ENCODE measurements at places on chromosomes 5 and 9.

DNA sequence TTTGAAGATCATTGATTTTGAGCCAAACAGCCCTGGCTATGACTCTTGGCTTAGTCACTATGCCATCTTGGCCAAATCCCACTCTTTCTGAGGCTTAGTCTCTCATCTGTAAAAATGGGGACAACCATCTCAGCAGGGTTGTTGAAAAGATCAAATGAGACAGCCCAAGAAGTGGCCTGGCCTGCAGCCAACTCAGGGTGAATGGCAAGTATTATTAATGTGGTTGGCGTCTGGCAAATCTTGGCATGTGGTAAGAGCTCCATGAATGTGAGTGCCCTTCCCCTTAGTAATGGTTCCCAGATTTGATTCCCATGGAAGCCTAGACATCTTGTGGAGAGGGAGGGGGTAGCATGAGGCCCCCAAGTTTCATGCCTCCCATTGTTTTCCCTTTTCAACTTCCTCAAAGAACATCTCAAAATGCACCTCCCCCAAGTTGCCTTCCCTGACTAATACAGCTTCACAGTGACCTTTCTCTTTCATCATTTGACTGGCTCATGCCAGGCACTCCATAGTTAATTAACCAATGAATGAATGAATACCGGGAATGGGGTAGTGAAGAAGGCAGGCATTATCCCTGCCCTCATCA, 11.8 kb upstream of the TGFBI start:
- DNase-seq: peak; percentile 77

- peak; percentile 8 for DNase-seq
These were observed 132.6 kb upstream of the PDE4D start for GRCh38 chr5:60026161-60026560.

- DNase-seq: peak; percentile 47
These were observed 309.6 kb downstream of the EPB41L4A start for GRCh38 chr5:112109331-112110007.

GRCh38 chr9:3290231-3290840, 235.5 kb downstream of the RFX3 start:
- no peak for DNase-seq

- peak; percentile 19 for DNase-seq
These were observed 141.3 kb upstream of the ZNF366 start for GRCh38 chr5:72648480-72648879.

- no peak for DNase-seq
These were observed 123.1 kb downstream of the ADCY2 start for GRCh38 chr5:7518947-7519560.

DNA sequence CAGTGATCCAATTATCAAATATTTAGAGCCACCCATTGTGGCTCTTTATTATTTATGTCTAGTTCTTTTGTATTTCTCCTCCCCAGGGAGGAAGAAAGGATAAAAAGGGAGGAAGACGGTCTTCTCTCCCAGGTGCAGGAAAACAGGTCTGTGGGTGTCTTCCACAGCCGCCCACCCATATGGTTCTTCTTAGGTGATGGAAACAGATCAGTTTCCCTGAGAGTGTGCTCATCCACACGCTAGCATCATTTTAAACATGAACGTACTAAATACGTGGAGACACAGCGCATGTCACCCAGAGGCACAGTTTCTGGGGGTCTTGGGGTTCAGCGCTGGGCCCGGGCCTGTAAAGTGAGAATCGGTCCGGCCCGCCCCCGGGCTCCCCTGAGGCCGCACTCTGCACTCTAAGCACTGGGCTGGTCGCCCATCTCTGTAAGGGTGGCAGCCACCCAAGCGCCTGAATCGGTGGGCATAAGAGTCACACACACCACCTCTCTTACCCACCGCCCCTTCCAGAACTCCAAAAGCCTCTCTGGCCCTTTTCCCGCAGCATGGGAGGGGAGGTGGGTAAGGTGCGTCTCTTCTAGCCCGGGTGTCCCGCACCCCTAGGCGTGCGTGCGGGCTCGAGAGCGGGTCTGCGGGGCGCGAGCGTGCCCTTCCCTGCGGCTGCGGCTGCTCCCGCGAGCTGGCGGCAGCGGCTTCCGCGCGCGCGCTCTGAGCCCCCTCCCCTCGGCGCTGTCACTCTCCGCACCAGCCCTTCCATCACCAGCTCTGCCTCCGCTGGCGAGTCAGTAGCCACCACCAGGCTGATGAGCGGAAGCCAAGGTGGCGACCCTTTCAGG, 1.3 kb downstream of the PTCH1 start:
- DNase-seq: no peak

DNA sequence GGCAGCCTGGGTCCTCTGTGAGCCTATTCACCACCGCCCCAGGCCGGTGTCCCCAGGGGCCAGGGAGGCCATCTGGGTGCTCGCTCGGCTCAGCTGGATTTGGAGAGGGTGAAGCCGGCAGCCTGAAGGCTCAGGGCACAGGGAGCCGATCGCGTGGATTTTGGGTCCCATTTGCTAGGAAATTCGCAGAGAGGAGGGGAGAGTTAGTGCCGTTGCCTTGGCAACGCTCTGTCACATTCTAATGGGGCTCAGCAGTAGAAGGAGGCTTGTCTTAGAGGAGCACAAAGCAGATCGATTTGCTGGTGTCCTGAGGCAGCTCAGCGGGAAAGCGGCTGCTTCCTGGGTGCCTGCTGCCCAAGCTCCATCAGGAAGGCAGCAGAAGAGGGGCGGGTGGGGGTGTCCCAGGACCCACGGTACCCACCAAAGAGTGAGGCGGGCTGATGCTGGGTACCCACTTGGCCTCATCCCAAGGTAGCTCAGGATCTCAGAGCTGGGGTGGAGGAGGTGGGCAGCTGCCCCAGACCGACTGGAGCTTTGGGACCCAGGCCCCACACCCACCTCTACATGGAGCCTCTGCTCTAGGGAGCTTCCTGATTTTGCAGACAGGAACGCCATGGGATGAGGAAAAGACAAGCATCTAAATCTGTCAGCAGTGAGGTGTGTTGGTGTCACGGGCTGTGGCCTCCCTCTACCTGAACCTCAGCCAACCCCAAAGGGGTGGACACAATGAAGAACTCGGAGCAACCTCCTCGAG, 17.1 kb upstream of the OLFM1 start:
- DNase-seq: no peak

- DNase-seq: no peak
These were observed 82.1 kb downstream of the GIN1 start for GRCh38 chr5:103037673-103038455.

GRCh38 chr9:103798620-103799019, 295.5 kb upstream of the SMC2 start:
- no peak for DNase-seq

DNA sequence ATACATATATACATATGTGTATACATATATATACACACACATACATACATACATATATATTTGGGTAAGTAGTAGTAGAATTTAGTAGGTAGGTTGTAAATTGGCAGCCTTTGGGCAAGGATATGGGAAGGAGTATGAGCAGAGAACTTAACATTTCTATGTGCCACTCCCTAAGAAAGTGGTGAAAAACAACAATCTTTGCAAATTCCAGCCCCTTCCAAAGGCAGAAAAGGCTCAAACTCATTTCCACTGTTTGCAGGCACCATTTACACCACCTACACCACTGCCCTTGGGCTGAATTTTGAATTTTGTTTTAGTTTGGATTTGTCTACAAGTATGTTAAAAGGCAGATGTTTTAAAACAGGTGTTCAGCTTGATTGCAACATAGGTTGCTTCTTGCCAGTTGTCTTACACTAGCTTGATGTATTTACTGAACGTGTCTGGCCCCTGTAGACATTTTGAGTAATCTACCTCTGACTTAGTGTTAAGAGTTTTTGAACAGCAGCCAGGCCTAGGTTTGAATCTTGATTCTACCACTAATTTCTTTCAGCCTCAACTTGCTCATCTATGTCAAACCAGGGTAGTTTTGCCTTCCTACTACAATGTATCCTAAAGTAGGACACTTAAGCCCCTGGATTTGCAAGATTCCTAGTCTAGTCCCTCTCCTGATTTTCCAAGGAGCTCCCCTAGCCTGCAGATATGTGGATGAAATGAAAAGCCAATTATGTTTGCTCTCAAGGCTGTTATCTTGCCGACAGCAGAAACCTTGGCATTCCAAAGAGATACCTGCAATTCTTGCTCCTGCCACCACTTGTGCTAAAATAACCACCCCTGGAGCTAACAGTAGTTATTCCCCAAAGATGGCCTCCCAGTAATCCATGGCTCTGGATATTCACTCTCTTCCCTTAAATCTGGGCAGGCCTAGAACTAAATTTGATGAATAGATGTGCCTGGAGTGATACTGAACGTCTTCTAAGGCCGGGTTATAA, 156.2 kb upstream of the SLC44A1 start:
- DNase-seq: no peak

GRCh38 chr9:97373331-97373730, 38.6 kb upstream of the TDRD7 start:
- DNase-seq: no peak

DNA sequence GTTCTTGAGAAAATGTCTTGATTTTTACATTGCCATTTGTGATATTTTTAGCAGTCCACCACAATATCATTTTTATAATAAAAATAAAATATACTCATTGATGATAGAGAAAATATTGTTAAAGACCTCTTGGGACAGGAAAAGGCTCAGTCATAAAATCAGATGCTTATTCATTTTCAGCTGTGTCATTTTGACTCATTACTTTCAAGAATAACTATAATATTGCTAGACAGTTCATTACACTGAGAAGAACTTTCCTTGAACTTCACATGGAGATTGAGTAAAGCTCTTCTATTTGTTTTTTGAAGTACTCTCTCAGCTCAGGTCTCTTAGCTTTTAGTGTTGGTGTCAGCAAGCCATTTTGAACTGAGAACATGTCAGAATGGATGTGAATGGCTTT, 8.5 kb upstream of the MEIKIN start:
- no peak for DNase-seq

GRCh38 chr9:115373000-115373709, 255.2 kb upstream of the TNC start:
- DNase-seq: peak; percentile 95

DNA sequence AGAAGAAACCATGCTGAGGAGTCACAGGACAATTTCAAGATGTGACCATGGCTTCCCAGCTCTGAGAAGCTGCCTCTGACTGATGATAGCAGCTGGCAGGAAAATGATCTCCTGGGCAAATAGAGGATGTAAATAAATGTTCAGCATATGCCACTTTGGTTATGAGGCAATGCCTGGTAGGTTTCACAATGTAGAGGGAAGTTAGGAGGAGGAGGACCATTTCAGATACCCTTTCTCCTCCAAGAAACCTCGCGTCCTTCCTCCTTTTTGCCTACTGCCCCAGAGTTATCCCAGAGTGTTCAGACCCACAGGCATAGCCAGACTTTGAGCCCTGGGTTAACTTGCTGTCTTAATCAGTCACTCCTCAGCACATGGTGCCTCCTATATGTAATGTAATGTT, 541.6 kb upstream of the DAP start:
- DNase-seq: no peak

DNA sequence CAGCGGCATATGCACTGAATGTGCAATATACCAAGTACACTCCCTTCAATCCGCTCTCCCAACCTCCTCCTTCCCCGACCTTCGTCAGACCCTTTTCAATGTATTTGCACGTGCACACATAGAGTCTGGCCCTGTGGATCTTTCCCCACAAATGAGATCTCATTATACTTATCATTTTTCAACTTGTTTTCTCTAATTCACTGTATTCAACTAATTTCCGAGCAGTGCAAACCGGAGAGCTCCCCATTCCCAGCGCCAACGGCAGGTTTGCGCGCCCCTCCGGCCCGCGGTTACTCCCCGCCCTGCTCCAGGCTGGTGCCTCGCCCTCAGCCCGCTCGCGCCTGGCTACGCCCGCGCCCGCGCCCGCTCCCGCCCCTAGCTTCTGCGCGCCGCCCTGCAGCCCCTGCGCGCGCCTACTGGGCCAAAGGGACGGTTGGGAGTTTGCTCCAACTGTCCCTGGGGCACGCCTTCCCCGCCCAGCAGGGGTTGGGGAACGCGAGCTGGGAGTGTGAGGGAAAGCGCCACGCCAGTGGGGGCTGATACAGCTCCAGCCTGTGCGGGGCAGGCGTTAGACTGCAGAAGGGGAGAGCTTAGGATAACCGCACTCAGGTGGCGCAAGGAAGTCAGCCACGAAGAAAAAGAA, 3.3 kb upstream of the CDC20B start:
- DNase-seq: peak; percentile 15

DNA sequence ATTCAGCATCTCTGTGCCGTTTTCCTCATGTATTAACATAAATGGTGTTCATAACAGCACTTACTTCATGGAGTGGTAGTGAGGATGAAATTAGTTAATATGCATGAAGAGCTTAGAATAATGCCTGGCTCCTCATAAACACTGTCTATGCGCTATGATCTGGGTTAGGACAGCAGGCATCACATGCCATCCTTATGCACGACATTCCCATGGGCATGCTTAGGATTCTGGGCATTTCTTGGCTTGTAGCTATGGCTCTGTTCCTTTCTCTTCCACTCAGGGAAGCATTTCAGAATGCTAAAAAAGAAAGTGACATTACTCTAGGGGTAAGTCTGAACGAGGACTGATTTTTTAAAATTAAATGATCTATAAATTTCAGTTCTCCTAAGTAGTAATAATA, 349.8 kb downstream of the ARHGEF28 start:
- no peak for DNase-seq

GRCh38 chr9:92696619-92697018, 26.7 kb upstream of the IPPK start:
- no peak for DNase-seq

GRCh38 chr9:120610975-120611689, 31.2 kb upstream of the CDK5RAP2 start:
- DNase-seq: no peak

DNA sequence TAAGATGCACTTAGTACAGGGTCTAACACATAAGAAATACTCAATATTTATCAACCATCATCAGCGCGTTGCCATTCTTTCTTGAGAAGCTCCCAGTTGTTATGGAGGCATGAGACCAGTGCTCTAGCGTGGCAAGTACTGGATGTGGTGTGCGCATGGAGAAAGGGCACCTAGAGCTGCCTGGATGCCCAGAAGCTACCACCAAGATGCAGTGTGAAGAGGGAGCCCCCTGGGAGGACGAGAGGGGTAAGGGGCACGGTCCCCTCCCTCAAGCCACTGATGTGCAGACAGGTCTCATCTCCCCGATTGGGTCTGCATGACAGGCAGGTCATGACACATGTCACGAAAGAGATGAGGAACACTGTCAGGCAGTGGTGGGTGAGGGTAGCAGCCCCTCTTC, 127.7 kb upstream of the CXCL14 start:
- no peak for DNase-seq

- peak; percentile 50 for DNase-seq
These were observed 61.3 kb upstream of the RNF38 start for GRCh38 chr9:36461323-36461722.

DNA sequence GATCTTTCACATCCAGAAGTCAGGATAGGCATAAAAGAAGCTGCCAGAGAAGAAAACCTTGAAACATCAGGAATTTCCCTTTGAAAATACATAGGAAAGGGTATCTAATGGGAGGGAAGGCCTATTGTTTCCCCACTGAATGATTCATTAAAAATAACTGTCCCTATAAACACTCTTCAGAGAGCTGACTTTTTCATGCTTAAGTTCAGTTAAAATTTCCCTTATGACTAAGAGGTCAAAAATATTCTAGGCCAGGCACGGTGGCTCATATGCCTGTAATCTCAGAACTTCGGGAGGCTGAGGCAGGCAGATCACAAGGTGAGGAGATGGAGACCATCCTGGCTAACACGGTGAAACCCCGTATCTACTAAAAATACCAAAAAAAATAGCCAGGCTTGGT, 499.5 kb downstream of the ENC1 start:
- DNase-seq: peak; percentile 30
